ENCODE measurements at places on chromosomes 2 and 18.

GRCh38 chr2:212177724-212178123 lies 360.9 kb downstream of the ERBB4 start:
- DNase-seq = no peak

DNA sequence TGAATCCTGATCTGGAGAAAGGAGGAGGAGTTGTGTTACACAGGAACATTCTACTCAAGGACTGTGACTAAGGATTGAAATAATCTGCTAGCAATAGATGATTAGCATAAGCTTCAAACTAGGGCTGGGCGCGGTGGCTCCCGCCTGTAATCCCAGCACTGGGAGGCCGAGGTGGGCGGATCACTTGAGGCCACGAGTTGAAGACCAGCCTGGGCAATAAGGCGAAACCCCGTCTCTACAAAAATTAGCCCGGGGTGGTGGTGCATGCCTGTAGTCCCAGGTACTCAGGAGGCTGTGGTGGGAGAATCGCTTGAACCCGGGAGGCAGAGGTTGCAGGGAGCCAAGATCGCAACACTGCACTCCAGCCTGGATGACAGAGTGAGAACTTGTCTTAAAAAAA lies 1.5 kb downstream of the TRMT61B start:
- DNase-seq = no peak

DNA sequence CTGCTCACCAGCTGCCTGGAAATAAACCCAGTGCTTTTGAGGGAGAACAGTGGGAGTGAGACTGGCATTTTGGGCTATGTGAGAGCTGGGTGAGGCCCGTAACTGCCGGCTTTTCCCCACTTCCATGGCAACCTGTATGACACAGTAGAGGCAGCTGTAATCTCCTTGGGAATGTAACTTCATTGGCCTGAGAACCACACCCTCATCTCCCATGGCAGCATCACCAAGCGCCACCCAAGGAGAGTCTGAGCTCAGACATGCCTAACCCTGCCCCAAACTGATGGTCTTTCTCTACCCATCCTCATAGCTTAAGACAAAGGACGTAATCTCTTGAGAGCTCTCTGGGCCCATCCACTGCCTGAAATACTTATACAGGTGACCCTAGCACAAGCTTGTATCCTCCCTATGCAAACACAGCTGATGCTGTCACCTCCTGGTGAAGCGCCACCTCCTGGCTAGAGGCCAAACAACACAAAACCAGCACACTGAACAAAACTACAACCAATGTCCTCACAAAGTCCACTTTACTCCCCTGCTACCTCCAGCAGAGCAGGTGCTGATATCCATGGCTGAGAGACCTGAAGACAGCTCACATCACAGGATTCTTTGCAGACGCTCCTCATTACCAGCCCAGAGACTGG lies 763.4 kb upstream of the NRXN1 start:
- no peak for DNase-seq

- peak; percentile 69 for DNase-seq
Measured at GRCh38 chr18:3060667-3061580, 48.0 kb upstream of the LPIN2 start.

- DNase-seq = no peak
Measured at GRCh38 chr18:6652098-6652497, 77.4 kb upstream of the ARHGAP28 start.

GRCh38 chr2:96144481-96145035 lies 682 bp downstream of the DUSP2 start:
- peak; percentile 59 for DNase-seq

GRCh38 chr18:693466-694187 lies 18.8 kb downstream of the ENOSF1 start:
- no peak for DNase-seq

DNA sequence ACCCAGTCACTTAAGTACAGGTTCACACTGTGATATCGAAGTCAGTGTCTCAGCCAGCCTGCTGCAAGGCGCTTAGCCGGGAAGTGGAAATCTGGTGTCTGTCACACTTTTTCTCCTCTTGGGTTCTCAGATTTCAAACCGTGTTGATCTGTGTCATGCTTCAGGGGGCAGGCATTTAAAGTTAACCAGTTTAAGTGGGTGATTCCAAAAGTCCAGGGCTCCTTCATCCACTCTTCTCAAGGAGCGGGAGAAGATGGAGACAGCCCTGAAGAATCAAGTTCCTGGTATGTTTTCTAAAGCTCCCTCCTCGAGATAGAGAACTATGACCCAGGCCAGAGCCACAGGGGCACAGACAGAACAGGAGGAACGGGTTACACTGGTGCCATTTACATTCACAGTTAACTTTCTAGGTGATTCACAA lies 331.7 kb downstream of the GBX2 start:
- DNase-seq = no peak

DNA sequence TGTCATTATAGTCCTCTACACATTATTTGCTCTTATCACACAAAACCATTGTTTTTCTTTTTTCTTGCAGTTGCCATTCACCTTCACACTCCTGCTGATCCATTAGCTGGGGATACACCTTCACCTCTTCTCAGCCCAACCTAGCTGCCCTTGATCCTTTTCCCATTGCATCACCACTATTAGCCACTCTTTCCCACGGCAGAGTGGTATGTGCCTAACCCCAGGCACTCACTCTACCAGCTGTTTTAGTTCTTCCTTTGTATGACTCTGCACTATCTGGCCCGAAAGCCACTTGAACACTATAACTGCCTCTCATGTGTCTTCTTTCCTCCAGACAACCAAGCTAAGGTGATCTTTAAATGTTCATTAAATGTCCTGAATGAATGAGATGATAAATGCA lies 145.4 kb upstream of the PIK3C3 start:
- no peak for DNase-seq

DNA sequence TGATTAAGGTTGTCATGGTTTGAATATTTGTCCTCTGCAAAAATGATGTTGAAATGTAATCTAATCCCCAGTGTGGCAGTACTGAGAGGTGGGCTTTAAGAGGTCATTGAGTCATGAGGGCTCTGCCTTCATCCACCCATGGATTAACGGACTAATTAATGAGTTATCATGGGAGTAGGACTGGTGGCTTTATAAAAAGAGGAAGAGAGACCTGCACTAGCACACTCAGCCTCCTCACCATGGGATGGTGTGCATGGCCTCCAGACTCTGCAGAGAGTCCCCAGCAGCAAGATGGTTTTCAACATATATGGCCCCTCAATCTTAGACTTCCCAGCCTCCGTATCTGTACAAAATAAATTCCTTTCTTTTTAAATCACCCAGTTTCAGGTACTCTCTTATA lies 41.0 kb downstream of the DTNB start:
- DNase-seq = no peak

- DNase-seq = no peak
Measured at GRCh38 chr2:148557844-148558436, 86.6 kb upstream of the EPC2 start.

DNA sequence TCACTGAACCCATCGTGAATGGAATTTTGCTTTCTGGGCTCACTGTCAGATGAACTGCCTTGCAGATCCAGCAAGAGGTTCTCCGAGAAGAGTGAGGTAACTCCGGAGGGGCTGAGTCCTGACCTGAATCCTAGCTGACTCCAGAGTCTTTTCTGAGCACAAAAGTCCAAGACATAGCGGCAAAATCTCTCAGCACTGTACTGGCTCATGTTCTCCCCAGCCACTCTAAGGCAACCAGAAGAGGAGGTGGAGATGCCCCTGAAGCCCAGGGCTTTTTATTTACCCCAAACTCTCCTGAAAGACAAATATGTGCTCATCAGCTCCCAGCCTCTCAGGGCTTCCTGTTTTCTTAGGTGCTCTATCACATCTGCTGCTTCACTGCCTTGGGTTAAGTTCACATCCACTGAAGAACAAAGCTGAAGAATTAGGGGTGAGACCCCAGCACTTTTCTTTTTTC lies 221.8 kb downstream of the MREG start:
- no peak for DNase-seq

GRCh38 chr2:229636571-229636970 lies 77.8 kb downstream of the DNER start:
- no peak for DNase-seq

DNA sequence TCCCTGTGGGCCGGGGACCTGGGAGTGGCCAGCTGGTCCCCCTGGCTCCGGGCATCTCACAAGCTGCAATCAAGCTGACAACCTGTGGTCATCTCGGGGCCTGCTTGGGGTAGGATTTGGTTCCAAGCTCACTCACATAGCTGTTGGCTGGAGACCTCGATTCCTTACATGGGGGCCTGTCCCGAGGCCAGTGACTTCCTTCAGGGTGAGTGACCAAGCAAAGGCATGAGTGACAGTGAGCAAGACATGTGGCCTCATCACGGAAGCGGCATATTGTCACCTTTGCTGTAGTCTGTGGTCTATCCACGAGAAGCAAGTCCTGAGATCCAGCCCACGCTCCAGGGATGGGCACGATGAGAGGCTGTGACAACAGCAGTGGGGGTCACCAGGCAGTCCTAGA lies 131.4 kb upstream of the ID2 start:
- no peak for DNase-seq
